ENCODE measurements at places on chromosomes 2 and 18. TPM values are rescaled to one million over a fixed set of nuclear protein-coding genes. Genes with fewer than 3 reads are reported as not detected.
A peak's percentile ranks its signal among the peaks of the same experiment; 100 is the strongest.

DNA sequence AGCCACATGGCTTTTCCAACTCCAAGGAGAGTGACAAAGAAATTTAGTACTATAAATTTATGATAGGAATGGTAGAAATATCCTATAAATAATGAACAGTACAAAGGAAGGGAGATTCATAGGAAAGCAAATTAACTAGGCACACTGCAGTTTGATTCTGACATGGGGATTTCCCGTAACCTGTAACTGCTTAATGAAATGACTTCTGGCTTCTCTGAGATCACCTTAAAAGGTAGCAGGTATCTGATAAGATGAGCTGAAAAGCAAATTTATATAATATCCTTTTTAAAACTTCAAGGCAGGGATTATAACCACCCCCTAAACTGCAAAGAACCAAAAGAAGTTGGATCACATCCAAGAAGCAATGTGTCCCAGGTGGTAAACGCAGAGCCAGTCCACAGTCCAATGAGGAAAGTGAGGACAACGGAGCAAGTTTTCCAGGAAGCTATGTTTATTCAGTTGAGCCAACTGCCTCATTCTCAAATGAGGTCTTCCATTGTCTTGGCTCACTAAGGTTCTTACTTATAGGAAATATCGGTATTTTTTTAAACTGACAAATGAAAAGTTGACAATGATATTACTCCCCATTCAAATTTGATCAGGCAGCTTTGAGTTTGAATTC is 43.0 kb downstream of the WIPF1 start:
- peak; percentile 64 for ATAC-seq

- ATAC-seq: no peak
These were observed 134.5 kb downstream of the NAPG start for GRCh38 chr18:10660179-10660884.

DNA sequence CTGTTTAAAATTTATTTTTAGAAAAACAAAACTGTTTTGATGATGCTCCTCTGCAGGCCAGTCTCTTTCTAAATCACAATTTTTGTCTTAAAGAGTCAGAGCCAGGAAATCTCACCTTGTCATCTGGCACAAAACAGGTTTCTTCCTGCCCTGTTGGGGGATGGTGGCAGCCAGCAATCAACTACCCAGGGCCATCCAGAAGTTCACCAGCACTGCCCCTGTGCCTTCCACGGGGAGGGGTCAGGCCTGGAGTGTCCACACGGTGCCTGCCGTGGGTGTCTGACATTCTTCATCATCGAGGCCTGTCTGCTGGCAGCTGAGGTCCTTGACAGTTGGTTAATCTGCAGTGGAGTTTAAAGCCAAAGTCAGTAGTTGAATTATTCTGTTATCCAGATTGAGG is 40.0 kb upstream of the BMP10 start:
- no peak for ATAC-seq

DNA sequence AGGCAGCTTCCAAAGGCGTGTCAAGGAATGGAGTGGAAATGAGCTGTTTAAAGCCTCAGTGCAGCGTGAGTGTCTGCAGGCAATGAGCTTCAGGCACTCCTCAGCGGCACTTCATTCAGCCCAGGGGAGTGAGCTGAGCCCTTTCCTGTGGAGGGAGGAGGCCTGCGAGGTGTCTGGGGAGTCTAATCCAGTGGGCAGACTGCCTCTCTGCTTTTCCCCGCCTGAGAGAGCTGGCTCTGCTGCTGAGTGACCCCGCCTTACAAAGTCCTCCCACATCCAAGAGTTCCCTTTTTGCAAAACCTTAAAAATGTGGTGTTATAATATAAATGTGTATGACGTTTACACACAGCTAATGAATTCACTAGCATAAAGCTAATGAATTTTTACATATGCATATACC is 7.0 kb upstream of the LDLRAD4 start:
- ATAC-seq: no peak

GRCh38 chr2:42054714-42055430 is 7.1 kb downstream of the PKDCC start:
- no peak for ATAC-seq

GRCh38 chr18:34624551-34624950 is 85.5 kb upstream of the DTNA start:
- ATAC-seq: no peak

GRCh38 chr2:178677599-178677998 is 129.6 kb downstream of the TTN start:
- ATAC-seq: no peak

DNA sequence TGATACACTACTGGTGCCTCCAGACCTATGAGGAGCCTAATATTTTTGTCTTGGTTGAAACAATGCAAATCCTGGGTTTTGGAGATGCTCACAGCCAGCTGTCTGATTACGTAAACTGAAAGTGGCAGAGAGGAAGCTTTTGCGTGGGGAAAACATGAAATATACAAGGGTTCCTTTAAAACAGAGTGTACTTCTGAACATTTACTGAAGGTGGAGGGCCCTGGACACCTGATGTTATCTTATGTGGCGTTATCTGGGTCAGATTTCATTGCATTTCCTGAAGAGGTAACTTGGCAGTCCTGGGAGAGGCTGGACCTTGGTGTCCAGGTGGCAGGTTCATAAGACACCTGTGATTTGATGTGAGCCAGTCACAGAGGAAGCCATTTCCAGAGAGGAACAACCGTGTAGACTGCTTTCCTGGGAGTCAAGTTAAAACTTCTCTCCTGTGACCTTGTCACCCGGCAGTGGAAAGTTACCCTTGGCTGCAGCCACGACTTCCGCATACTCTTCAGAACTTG is 105.0 kb downstream of the NEDD4L start:
- no peak for ATAC-seq

DNA sequence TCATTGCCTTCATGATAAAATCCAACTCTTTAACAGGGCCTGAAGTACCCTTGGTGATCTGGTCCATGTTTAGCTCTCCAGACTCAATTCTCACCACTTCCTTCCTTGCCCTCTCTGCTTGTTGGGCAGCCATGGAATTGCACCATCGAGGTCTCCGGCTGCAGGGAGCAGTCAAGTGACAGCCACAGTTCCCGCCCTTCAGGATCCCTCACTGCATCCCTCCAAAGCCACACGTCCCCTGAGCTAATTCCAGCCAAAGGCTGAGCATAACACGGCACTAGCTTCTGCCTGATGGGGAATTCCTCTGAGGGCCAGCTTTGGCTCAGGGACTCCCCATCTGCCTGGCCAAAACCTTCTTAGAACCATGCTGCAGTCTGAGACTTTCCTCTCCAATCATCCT is 47.4 kb upstream of the SLC1A4 start:
- ATAC-seq: no peak

The SPATA3 gene
- 2.2 TPM for total RNA-seq

The CD8B2 gene
- total RNA-seq: 0.15 TPM

The MRPL33 gene
- total RNA-seq: 76.3 TPM

The KRTCAP3 gene
- 5.0 TPM for total RNA-seq

The COPS9 gene
- 151 TPM for total RNA-seq

The SEMA4C gene
- total RNA-seq: 8.3 TPM

The EPB41L3 gene
- 0.13 TPM for total RNA-seq

The STEAP3 gene
- total RNA-seq: 0.11 TPM

Measured in activated T-helper 17 cell treated with anti-CD3 and anti-CD28 coated beads, Interleukin-2, amount 50 U/mL, for 72 hours (primary cell).